ENCODE measurements at places on chromosomes 1 and 21.

DNA sequence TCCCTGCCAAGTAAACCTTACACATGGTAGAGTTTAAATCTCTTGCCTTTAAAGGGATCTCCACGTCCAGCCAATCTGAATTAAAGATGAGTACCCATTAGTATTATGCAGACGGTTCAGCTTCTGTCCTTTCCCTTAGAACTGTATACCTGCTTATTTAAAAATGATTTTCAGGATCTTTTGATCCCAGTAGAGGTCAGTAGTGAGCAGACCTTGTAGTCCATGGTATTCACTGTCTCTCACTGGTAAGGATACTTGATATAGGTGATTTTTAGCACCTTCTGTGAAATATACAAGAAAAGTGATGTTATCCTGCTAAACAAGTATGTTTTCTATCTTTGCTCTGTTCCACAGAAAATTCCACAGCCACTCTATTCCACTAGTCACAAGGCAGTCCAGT, 1211.6 kb upstream of the ADGRL4 start:
- DNase-seq, result no peak

GRCh38 chr1:156706657-156707416, 1.5 kb upstream of the CRABP2 start:
- DNase-seq, result no peak

GRCh38 chr1:72557446-72558049, 275.2 kb upstream of the NEGR1 start:
- DNase-seq, result no peak

- DNase-seq, result no peak
Observed at GRCh38 chr1:221670081-221670480, 71.8 kb downstream of the DUSP10 start.

DNA sequence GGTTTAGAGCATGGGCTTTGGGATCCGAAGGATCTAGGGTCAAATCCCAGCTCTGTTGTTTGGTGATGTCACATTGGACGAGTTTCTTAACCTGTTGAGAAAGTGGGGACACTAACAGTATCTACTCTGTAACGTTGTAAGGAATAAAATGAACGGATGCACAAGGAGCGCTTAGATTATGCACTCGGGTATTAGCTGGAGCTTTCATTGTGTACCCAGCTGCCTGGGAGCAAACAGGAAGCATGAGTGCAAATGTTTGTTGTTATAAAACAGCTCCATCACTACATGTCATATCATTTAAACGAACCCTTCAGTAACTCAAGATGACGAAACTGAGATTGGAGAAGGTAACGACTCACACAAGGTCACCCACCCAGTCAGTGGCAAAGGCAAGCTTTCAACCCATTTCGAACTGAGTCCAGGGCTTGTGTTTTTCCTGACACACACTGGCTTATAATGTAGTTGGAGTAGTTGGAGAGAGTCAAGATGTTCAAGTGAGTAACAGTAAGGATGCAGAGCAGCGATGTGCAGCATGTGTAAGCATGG, 16.2 kb upstream of the SLC6A17 start:
- DNase-seq, result no peak

GRCh38 chr1:204730826-204731459, 45.4 kb upstream of the LRRN2 start:
- DNase-seq, result no peak

GRCh38 chr1:62903982-62904855, 120.3 kb downstream of the ATG4C start:
- no peak for DNase-seq

GRCh38 chr1:221939607-221940006, 197.7 kb upstream of the DUSP10 start:
- no peak for DNase-seq

GRCh38 chr1:53725238-53725689, 13.7 kb downstream of the GLIS1 start:
- no peak for DNase-seq

GRCh38 chr1:32960819-32961355, 3.7 kb downstream of the RNF19B start:
- DNase-seq, result no peak

DNA sequence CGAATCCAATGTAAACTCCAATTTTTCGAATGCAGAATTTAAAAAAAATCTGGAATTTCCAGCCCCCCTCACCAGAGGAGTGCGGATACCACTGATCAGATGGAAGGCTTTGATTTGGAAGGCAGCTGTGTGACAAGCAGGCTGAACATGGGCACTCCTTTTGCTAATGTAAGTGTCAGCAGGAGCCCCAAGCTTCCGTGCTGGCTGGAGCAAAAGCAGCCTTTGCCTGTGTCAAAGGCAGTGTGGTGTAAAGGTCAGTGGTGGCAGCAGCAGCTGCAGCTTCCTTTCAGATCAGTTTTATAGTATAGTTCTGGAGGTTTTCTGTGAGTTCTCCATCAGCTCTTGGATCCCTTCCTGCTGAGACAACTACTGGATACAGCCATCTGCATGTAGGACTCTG, 259.9 kb downstream of the CTH start:
- no peak for DNase-seq

DNA sequence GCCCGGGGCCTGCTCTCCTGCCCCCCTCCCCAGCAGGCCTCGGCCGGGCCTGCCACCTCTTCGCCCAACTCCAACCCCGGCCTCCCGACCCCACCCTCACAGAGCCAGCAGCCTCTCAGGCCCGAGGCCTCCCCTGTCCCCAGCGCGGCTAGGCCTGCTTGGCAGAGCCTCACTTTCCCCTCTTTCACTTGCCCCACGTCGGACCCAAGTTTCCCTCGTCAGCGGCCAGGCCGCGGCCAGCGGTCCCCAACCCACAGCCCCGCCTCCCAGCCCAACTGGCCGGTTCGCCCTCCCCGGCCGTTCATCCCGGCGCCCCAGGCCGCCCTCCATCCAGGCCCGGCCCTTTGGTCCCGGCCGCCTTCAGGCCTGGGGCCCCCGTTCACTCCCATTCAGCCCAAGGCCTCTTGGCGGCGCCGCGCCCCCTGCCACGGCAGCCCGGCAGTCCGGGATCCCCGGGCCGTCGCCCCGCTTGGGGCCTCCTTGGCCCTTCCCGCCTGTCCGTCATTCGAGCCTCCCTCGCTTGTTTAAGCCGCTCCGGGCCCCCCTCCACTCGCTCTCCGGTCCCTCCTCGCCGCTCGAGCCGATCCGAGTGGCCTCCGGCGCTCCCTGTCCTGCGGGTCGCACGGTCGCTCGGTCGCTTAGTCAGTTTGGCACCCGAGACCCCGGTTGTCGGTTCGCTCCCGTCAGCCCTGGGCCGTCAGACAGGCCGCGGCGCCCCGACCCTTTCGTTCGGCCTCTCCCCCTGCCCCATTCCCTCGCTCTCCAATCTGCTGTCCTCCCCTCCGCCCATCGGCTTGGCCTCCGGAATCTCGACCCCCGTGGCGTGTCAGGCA, 1.4 kb downstream of the LRRC41 start:
- DNase-seq, result peak; percentile 35

DNA sequence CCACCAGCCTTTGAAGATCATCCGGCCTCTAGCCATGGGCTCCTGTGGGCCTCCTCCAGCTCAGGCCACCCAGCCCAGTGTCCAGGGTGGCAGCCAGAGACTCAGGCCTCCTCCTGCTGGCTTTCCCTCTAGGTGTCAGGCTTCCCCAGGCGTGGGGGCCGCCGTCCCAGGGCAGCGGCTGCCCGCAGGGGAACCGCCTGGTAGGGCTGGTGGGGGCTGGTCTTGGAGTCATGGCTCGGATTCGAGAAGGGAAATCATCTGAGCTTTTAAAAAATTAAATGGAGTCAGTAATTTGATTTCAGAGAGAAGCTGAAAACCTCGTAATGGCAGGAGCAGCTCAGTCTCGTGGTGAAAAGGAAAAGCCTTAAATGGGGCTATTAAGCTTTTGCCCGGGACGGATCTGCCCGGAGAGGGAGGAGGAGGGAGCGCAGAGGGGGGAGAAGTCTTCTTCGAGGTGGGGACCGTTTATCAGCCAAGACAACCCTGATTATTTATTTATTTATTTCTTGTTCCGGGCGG, 66.4 kb upstream of the TARDBP start:
- no peak for DNase-seq

DNA sequence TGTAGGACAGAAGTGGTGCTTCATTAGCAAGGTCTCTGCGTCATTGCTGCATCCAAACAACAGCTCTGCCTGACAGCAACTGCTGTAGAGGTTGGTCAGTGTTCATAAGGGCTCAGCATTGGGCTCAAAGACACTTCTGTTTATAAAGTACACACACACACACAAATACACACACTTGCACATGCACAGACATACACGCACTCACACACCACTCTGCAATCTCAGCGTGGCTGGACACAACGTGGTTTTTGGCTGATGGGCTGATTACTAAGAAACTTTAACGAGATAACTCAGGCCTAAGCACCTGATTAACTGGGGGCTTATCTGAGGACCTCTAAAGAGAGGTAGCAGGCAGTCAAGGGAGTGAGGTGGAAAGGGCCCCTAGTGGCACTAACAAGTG, 20.4 kb downstream of the CAMK1G start:
- DNase-seq, result no peak

GRCh38 chr1:154178911-154179811, 12.7 kb downstream of the TPM3 start:
- no peak for DNase-seq

DNA sequence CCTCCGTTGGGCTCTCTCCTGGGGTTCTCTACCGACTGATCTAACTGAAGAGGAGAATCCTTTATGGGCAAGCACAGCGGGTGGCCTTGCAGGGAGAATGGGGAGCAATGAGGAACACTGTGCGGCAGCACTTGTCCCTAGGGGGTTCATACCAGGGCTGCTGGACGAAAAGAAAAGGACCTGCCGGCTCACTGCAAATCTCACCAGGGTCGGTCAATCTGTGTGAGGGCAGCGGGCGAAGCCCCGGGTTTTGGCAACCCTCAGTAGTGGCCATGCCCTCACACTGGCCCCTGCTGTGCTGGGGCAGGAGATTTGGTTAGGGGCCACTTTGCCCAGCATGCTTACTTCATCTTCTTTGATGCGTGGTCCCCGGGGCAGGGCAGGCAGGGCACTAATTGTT, 5.9 kb downstream of the LHX9 start:
- DNase-seq, result no peak

- DNase-seq, result no peak
Observed at GRCh38 chr1:223872308-223872901, 26.7 kb upstream of the TP53BP2 start.

DNA sequence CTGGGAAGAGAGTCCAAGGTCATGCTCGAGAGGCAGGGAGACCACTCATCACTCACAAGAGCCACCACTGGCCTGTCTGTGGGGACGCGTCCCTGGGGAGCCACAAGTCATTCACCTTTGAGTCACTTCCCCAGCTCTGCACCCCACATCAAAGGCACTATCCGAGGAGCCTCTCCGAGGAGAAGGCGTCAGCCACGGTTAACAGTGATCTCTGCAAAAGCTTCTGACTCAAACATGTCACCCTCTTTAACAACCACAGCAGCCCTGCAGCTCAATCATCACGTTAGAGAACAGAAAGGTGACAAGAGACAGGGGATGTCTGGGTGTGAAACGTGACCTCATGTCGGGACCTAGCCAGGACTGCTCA, 9.0 kb downstream of the LRRC47 start:
- no peak for DNase-seq

GRCh38 chr1:1470626-1471388, 758 bp upstream of the ATAD3B start:
- DNase-seq, result no peak

- no peak for DNase-seq
Observed at GRCh38 chr1:160375788-160376524, 9.1 kb downstream of the NHLH1 start.

DNA sequence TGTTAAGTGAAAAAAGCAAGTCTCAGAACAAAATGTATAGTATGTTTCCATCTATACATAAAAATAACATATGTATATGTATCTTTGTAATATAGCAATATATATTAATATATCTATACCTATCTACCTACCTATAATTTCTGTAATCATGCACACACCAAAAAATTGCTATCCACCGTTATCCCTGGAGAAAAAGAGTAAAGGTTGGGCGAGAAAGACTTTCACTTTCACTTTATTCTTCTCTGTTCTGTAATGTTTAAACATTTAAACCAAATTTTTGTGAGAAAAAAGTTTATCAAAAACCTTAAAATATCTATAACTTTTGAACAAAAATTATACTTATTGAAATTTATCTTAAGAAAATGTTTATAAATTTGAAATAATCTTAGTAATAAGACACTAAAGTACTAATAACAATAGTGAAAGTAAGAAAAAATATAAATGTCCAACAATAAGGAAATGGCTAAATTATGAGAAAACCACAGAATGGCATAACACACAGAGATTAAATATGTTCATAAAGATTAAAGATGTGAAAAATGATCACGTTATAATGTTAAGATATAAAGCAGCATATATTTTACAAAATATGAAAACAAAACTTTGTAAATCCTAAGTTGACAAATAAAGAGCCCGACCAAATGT, 74.0 kb upstream of the LRRC53 start:
- DNase-seq, result no peak

DNA sequence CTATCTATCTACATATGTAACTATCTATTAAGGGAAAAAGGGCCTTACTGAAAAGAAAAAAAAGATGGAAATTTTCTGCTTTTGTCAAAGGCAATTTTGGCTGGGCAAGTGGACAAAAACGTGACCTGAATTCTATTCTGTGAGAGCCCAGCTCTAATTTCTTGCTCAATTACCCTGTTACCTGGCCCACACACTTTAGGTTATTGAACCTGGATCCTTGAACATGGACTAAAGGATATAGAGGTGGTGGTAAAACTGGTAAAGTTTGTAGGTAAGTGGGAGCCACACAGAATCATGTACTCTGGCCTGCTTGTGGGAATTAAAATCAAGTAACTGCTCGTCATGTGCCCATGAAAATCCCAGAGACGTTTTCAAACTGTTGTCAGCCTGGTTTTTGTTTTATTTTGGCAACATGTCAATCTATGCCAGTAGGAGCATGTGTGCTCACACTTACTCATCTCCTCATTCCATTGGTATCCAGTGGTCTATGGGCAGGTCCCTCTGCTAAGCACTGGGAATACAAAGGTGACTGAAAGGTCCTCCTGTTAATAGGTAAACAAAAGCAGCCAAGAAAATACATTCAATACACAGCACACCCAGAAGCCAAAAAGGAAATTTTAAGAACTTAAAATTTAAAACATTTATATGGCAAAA, 113.7 kb upstream of the WARS2 start:
- no peak for DNase-seq

DNA sequence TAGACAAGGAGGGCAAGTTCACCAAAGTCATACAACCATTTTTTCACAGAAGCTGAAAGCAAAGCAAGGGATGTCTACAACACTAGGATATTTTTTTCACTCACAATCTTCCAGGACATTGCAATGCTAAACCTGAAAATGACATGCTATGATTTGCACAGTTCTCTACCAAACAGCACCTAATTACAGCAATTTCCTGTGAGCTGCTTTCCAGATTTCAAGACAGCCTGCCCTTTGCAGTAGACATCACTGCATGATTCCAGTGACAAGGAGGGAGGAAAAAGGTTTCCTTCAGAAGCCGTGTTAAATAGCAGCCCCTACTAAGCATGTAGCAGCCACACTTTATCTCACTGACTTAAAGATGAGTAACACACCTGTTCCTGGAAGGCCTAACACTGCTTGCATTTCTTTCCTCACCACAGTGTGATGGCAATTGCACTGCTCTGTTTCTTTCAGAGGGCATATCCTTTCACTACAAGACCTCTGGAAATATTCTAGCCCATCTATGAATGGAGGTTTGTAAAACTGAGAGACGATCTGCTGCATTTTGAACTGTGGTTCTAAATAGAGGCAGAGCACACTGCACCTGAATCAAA, 97.1 kb downstream of the DUSP10 start:
- no peak for DNase-seq

GRCh38 chr1:47563201-47563600, 125.4 kb downstream of the FOXD2 start:
- DNase-seq, result no peak

GRCh38 chr1:102833151-102833550, 275.2 kb downstream of the COL11A1 start:
- DNase-seq, result no peak
